ENCODE measurements at places on chromosomes 2 and 18. TPM values are rescaled to one million over a fixed set of nuclear protein-coding genes. Genes with fewer than 3 reads are reported as not detected.

DNA sequence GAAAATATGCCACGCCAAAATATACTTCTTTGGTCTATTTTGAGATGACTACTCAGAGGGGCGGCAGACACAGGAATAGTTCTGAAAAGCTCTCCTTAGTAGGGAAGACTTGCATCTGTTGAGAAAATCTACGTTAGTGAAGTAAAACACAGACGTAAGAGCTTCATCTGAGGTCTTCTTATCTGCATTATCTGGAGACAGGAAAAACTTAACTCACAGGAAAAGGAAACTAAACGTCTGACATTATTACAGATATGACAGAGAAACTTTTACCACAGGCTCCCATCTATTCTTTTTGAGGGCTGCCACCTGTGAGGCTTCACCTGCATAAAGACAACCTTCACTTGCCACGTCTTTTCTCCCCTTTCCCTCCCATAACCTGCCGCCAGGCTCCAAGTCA, 1295.7 kb downstream of the LRP1B start:
- DNase-seq = no peak

DNA sequence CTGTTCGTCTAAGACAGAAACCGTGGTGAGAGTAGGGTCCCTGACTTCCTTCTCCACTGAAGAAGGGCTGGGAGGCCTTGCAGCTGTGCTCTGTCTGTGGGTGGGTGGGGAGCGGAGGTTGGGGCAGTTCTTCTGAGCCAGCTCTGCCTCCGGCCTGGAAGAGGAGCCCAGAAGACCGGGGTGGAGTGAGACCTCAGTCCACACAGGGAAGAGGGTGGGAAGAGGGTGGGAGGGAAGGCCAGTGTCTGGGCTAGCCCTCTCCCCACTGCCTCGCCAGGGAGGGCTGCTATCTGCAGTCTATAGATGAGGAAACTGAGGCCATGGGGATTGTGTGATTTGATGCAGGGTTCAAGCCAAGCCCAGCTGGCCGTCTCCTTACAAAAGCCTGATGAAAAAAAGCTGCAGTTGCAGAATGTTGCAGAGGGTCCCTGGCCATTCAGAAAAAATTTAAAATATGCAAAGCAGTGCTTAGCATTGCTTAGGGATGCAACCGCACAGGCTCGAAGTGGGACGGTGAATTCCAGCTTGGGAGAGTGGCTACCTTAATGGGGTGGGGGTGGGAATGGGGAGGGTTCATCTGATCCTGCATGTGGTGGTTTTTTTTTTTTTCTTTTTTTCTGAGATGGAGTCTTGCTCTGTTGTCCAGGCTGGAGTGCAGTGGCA, 181.6 kb upstream of the HS6ST1 start:
- no peak for DNase-seq

- no peak for DNase-seq
Measured at GRCh38 chr2:128662051-128662471, 343.4 kb upstream of the HS6ST1 start.

DNA sequence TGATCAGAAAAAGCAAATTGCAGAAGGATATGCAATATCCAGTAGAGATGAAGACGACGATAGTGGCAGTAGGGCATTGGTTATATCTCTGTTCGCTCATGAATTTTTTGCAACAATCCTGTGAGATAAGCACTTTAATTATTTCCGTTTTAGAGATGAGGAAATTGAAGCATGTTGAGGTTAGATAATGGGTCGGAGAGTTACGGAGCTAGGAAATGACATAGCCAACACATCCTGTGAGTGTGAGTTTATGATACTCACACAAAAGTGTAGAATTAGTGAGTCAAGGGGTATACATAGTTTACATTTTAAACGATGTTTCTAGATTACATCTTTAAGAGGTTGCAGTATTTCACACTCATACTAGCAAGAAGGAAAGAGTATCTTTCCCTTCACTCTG, 123.1 kb upstream of the ARL4C start:
- DNase-seq = no peak

The STARD6 gene
- not detected for polyA plus RNA-seq

The INPP1 gene
- polyA plus RNA-seq = 18.4 TPM

The MEIS1 gene
- 2.0 TPM for polyA plus RNA-seq

All from A549 (cell line).